ENCODE measurements at places on chromosomes 12 and 14. TPM values are rescaled to one million over a fixed set of nuclear protein-coding genes. Genes with fewer than 3 reads are reported as not detected.
A peak's percentile ranks its signal among the peaks of the same experiment; 100 is the strongest.

GRCh38 chr12:47820631-47821345 is 1.1 kb upstream of the HDAC7 start:
- DNase-seq = peak; percentile 89

- no peak for DNase-seq
Measured at GRCh38 chr12:124449623-124450375, 117.6 kb downstream of the NCOR2 start.

DNA sequence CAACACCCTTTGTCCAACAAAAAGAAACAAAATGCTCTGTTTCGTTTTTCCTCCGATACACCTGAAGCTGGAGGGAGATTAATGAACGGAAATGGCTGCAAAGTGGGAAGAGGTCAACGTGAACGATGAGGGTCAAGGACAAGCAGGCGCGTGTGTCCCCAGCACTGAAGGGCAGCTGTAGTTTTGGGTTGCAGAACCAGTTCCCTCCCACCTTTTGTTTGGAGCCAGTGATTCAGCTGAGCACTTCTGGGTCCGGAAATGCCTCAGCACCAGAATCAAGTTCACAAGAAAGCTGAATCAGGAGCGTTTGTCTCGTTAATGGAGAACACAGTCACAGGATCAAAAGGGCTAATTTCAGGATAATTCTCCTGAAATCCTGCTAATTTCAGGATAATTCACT is 51.1 kb upstream of the PWP1 start:
- no peak for DNase-seq

CCND2 gene
- not detected for total RNA-seq

DNA sequence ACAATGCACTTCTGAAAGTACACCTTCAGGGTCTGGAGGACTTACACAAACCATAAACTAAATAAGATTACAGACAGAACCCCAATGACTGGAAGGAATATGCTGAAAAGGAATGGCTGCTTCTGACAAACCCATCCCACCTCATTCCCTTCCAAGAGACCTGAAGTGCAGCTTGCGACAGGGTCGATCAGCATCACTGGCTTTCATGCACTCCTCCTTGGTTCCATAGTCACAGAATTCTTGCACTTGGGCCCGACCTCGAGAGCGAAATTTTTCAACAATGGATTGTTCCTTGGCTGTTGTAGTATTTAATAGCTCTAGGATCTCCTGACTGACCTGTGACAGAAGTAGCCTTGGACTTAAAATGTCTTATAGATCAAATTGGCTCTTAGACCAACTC is 9.6 kb downstream of the METTL3 start:
- no peak for DNase-seq

DNA sequence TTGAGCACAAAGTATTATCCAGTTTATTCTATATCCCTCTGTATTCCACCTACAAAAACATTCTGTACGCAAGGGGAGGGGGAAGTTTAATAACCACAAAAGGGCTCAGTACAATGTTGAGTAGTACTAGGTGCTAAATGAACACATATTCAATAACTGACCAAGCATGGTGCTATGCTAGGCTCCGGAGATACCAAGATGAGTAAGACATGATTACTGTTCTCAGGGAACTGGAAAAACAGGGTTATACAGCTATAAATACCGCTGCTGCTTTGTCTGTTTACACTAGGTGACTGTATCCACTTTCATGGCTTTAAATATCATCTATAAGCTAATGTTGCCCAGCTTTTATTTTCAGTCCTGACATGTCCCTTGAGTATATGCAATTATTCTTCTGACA is 135.8 kb downstream of the INSM2 start:
- DNase-seq = peak; percentile 72

- no peak for DNase-seq
Measured at GRCh38 chr14:36019126-36019525, 157.4 kb downstream of the PTCSC3 start.

TAMALIN gene
- 0.05 TPM for total RNA-seq

DNA sequence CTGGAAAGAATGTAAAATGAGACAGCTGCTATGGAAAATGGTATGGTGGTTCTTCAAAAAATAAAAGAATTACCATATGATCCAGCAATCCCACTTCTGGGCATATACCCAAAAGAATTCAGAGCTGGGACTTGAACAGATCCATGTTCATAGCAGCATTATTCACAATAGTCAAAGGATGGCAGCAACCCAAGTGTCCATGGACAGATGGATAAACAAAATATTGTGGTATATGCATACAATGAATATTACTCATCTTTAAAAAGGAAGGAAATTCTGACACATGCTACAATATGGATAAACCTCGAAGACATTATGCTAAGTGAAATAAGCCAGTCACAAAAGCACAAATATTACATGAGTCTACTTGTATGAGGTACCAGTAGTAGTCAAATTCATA is 9.1 kb downstream of the RAB2B start:
- no peak for DNase-seq

GRCh38 chr12:101407049-101407435 is 530 bp downstream of the ARL1 start:
- no peak for DNase-seq

GRCh38 chr14:61992139-61992538 is 229.9 kb downstream of the SNAPC1 start:
- no peak for DNase-seq

DNA sequence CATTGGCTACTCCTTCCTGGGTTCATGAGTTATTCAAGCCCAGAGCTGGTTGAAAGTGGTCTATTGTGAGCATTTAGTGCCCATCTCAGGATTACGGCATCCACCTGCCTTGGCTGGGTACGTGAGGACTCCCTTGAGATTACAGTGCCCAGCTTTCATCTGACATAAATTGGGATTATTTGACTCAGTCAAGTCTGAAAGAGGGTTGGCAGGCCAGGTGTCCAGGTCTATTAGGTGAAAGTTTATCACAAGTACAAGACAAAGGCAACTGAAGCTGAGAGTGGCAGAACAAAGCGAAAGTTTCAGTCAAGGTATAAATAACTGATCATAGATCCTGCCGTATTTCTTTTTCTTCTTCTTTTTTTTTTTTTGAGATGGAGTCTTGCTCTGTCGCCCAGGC is 84.6 kb upstream of the ATF7IP start:
- no peak for DNase-seq

DNA sequence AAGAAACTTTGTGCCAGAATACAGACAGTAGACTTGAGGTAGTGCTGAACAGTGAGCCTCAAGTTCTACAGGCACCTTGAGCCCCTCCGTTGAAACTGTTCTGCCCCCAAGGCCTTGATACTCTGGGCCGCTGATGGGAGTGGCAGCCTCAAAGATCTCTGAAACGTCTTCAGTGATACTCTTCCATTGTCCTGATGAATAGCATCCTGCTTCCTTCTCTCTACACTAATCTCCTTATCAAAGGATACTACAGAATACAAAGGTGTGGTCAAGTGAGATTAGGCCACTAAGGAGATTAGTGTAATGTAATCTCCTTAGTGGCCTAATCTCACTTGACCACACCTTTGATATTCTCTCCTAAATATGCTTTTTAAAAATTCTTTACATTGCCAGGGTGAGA is 419.8 kb upstream of the SEL1L start:
- no peak for DNase-seq

SIX6 gene
- total RNA-seq = not detected

CARMIL3 gene
- total RNA-seq = 1.1 TPM

GRCh38 chr12:90323217-90323616 is 614.6 kb upstream of the ATP2B1 start:
- no peak for DNase-seq

DNA sequence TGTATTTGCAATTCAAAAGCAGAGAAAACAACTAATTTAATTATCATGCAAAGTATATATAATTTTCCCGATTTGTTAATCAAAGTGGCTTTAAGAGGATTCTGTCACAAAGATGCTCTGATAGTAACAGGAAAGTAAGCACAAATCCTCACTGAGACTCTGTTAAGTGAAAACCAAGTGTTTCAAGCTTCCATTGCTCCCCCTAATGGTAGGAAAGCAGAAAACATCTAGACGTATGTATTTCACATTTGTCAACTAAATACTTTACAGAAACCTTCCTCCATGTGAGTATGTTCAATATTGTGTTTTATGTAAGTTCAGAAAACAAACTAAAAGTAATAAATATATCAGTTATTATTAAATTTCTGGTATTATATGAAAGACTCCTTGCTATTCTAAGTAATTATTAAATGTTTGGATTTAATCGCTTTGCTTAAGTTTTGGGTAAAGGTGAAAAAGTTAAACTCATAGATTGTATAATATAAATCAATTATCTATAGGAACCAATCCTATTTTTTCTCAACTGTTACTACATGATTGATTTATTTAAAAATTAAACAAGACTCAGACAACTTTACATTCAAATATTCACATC is 1.5 kb upstream of the NTS start:
- peak; percentile 75 for DNase-seq

DNA sequence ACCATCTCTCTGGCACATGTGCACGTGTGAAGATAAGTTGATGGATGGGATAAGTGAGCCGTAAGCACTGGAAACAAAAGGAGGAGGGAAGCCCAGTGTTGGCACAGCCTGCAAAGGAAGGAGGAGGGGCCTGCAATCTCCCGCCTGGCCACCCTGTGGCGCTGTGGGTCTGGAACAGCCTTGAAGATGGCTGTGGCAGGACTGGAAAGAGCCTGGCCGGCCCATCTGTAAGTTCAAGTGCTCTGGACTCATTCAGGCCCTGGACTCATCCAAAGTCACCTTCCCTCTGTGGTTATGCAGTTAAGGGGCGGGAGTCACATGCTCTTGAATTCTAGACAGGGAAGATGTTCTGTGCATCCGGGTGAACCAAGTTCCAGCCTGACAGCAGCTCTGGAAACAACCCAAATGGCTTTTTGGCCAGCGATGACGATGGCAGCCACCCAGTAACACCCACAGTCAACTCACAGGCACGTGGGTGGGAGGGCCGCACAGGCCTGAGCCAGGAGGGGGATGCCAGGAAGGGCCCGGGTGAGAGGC is 50.4 kb downstream of the CHGA start:
- DNase-seq = peak; percentile 55

DNA sequence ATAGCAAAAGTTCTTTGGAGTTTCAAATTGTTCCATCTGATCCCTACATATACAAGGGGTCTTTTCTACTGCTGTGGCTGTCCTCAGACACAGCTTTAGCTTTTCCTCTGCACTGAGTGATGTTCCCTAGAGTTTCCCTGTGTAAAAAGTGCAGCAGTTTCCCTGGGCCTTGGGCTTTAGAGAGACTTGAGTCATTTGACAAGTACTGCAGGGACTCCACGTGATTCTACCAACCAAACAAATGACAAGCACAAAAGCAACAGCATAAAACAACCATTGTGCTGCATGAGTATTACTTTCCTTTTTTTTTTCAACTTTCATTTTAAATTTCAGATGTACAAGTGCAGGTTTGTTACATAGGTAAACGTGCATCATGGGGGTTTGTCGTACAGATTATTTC is 272.8 kb downstream of the PDZRN4 start:
- DNase-seq = no peak

DAO gene
- total RNA-seq = not detected

DNA sequence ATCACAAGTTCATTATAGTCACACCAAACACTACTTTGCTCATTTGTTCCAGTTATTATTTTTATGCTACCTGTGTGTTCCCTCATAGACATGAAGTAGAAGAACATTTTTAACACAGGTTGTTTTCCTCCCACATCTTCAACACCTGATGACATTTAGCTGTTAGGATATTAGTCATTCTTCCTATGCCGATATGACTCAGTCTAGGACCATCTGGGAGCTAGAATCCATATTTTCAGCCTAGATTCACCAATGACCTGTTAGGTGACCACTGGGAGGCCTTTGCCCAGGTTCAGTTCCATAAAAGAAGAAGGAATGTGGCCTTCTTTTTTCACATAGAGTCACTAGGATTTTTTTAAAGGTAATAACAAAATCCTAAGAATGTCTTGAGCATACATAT is 222.8 kb downstream of the C12orf42 start:
- no peak for DNase-seq

RAB15 gene
- 39.3 TPM for total RNA-seq

CRIP1 gene
- total RNA-seq = 791 TPM

NTN4 gene
- 17.1 TPM for total RNA-seq

OR6C2 gene
- not detected for total RNA-seq

GRCh38 chr14:36791402-36791801 is 129.7 kb downstream of the PAX9 start:
- peak; percentile 23 for DNase-seq

HOTAIR gene
- 6.8 TPM for total RNA-seq

TMEM263 gene
- 13.1 TPM for total RNA-seq

Data from HT-29 (cell line).